CD8-positive, alpha-beta T cell (primary cell): ENCODE measurements at places on chromosomes 2 and 18.

GRCh38 chr2:101400048-101400447, 12.7 kb upstream of the CREG2 start:
- no peak for DNase-seq

DNA sequence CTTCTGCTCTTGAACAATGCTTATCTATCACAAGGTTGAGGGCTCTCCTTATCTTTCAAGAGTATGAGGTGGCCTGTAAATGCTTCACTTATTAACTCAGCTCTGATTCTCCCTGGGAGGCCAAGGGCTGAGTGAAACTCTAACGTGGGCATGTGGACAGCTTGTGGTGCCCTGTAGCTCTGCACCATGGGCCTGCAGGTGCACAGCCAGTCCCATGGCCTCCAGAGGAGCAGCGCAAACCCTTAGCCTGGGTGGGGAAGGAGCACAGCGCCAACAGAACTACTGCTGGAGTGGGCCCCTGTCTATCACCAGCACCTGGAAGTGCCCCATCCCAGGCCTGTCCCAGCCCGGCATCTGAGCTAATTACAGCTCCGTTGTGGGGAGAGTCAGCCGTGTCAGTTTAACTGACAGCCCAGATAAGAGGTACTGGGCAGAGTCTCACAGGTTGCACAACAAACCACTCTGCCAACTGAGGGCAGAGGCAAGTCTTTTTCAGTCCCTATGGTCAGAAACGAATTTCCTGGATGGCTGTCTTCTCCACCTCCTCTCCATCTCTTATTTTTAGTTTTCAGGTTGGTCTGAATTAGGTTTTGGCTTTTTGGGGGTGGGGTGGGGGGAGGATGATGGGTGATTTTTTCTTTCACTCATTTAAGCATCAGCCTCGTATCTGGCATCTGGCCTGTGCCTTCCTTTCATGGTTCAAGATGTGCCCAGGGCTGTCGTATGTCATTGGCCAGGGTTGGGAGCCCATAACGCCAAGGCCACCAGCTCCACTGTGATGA, 219.5 kb downstream of the BCL2 start:
- DNase-seq: no peak

DNA sequence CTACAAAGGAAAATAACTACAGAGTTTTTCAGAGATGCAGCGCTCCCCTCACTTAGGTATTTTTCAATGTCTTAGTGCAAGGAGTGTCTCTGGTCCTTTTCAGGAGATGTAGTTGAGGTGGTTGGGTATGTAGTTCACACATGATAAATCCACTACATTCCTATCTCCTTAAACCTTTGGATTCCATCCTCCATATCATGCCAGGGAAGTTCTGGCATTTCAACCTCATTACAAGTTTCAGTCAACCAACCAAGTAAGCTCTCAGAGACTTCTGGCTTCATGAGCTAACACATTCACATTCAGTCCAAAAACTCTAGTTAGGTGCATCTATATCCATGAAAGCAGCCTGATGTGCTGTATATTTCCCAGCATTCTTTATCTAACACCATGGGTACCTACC, 47.3 kb downstream of the MAP3K20 start:
- no peak for DNase-seq

GRCh38 chr2:201871471-201871870, 65.1 kb downstream of the CDK15 start:
- no peak for DNase-seq

DNA sequence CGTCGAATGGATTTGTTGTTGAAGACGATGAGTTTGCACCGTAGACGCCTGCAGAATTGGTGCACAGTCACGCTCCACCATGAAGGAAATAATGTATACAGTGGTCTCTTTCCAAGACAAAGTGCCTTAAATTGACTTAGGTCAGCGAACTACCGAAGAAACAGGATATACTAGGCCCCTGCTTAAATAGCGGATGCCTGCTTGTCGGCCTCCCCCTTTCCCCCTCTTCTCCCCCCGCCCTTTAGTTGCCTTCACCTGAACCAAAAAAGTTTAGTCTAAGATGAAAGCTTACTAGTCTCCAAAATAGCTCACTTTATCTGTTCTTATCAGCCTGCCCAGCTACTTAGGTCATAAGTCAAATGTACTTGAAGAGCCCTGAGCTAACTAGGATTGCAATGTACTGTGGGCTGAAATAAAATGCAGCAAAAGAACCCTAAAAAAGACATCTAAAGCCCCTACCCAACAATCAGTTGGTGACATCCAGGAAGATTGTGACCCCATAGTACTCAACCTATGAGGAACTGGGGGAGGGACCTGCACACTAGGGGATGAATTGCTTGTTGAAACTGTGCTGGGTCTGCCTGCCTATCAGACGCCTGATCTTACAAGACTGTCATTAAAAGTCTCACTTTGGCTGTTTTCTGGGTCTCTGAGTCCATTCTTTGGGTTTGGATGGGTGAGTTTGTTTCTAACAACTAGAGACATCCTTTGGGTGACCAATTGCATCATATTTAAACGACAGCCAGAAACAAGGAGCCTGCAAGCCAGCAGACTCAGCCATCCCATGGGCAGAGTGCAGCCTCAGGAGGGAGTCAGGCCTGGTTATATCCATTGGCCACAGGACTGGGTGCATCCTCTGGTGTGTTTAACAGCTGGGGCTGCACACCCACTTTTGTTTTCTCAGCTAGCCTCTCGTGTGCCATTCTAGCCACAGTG, 14.5 kb downstream of the ACOXL start:
- DNase-seq: no peak

- DNase-seq: no peak
These were observed 45.1 kb downstream of the TRAK2 start for GRCh38 chr2:201406077-201406662.

DNA sequence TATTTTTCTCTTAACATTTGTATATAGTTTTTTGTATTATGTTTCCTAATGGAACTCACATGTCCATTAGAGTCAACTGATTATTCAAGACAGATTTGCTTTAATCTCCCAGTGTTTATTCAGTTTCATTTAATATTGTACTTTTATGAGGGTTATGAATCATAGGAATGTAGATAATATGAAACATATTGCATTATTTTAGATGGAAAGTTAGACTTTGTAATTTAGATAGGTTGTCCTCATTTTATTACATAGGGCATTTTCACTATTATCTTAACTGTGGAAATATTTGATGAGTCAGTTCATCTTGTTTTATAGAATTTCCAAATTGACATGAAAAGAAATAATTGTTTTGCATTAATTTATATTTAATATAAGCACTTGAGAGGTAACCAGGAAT, 240.8 kb downstream of the PLCL1 start:
- no peak for DNase-seq

DNA sequence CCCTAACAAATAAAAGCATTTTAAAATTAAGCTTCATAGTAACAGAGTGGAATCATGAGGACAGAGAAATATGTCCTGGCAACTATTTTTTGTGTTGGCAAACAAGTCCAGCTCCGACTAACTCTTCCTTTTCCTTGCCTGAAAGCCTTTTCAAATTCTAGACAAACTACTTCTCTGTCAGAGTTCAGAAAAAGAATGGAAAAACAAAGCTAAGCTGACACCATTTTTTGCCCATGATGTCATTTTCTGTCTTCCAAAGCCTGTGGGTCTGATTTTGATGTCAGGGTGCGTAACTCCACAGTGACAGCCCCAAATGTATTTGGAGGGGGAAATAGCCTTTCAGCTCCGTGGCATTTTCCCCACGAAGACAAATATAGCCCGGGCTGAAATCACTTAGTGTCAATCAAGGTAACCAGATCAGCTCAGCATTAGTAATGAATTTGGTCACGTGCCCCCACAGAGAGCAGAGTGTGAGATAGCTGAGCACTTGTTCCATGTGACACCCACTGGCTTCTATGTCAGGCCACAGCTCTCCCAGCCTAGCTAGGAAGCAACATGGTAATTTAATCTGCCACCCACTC, 233.0 kb upstream of the SIX2 start:
- no peak for DNase-seq

- no peak for DNase-seq
These were observed 52.1 kb upstream of the LYPD6 start for GRCh38 chr2:149278161-149278871.

- DNase-seq: no peak
These were observed 33.4 kb downstream of the VAPA start for GRCh38 chr18:9947248-9947647.

GRCh38 chr2:42238644-42239288, 69.6 kb downstream of the EML4 start:
- peak; percentile 60 for DNase-seq

DNA sequence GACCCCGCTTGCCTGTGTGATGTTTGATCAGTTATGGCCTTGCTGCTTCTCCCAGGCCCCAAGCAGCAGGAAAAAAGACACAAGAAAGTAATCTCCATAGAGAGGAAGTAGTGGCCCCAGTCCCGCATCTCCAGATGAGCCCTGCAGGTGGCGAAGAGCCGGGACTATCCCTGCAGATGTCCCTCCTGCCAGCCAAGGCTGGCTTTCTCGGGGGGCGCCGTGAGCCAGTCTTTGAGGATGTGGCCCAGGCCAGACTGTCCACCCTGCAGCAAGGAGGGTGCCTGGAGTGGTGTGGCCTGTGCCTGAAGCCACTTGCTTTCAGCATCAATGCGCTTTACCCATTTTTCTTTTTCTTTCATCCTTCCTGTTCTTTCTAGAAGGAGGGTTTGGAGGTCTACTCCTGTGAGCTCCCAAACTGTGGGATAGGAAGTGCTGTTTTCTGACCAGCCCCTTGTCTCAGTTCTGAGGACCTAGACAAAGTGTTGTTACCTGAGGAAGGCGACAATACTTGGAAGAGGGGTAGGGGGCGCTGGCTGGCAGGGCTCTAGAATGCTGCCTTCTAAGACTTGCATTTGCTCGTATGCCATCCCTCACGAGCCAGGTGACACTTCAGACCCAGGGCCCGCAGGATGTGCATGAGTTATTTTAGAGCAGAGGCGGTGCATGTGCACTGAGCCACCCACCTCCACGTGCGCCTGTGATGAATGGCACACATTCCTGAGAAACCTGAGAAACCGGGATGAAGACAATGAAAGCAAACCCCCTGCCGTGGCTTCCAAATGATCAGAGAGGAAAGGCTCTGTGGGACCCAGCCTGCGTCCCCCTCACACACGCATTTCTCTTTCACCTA, 255.8 kb downstream of the FBXO15 start:
- no peak for DNase-seq

DNA sequence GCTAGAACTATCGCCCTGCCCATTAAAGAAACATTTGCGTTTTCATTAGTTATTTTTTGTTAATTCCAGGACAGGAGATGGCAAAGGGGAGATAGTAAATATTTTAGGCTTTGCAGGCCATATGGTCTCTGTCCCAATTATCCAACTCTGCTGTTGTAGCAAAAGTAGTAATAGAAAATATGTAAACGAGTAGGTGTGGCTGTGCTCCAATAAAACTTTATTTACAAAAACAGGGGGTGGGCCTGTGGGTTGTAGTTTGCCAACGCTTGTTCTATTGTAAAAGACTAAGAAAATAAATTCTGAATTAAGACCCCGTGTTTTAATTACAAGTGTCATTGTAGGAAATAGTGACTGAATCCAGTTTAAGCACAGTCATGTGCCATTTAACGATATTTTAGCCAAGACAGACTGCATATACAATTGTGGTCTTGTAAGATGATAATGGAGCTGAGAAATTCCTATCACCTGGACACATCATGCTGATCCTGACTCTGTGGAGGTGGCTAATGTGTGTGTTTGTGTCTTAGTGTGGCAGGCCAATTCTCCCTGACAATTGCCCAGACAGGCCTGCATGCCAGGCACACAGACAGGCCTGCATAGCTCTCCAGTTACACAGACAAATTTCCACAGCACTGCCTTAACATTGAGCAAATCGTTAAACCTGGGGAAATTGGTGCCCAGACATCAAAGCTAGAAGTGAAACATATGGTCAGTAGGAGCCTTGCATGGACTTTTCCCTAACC, 76.4 kb downstream of the SKA1 start:
- DNase-seq: no peak

GRCh38 chr18:48801728-48802542, 148.8 kb downstream of the SMAD7 start:
- DNase-seq: no peak

GRCh38 chr2:30213326-30213725, 18.0 kb upstream of the LBH start:
- DNase-seq: no peak

- no peak for DNase-seq
These were observed 14.7 kb upstream of the TTC32 start for GRCh38 chr2:19916385-19916950.

- no peak for DNase-seq
These were observed 18.7 kb downstream of the EDAR start for GRCh38 chr2:108970369-108970768.

- DNase-seq: no peak
These were observed 67.0 kb upstream of the TCF7L1 start for GRCh38 chr2:85066006-85066740.

DNA sequence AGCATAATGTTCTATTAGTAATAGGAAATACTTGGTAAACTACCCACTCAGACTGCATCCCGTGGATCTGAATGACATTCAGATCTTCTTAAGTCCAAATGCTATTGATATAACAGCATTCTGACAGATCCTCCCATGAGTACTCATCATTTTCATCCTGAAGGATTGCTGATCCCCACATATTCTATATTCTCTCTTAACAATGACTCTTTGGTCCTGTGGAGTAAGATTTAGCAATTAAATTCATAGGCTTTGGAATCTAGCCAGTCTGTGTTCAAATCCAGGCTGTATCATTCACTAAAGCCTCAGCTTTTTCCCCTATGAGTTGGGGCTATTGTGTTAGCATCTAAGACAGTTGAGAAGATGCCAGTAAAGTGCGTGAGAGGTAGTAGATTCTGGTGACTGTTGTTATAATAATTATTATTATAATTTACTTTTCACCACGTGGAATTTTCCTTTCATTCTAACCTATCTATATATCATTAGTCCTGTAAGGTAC, 591.3 kb upstream of the SYT4 start:
- no peak for DNase-seq

GRCh38 chr2:215651412-215651811, 215.5 kb upstream of the FN1 start:
- no peak for DNase-seq

DNA sequence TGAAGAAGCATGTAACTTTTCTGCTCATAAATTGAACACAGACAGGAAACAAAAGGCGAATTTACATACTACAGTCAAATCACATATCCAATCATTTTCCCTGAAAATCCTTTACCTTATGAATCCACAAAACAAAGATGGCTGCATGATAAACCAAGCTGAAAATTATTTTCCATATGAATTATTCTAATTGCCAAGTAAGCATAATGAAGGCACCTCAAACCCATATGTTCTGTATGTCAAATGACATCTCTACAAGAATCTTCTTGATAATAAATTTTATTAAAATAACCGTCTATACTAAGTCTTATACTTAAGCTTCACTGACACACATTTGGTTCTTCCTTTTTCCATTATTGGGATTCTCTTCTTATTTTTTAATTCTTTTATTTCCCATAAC, 1242.6 kb downstream of the CNTNAP5 start:
- no peak for DNase-seq

GRCh38 chr18:6222271-6222670, 192.4 kb downstream of the L3MBTL4 start:
- no peak for DNase-seq
